ENCODE measurements at places on chromosomes 4 and X. TPM values are rescaled to one million over a fixed set of nuclear protein-coding genes. Genes with fewer than 3 reads are reported as not detected.
A peak's percentile ranks its signal among the peaks of the same experiment; 100 is the strongest.

DNA sequence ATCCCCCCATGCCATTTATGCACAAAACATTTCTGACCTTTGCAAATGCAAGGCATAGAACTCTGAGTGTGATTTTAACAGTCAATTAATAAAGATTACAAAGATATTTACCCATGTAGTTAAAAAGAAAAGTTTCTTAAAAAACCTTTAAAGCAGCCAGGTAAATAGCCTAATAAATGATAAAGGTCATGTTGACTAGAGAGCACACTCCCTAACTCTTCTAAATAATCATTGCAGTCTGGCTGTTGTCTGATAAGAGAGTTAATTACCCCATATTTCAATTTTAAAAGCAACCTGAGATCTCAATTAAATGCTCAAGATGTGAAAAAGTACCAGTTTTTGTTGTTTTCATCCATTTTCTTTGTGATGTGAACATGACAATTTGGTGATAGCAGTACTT lies 291.5 kb upstream of the SMIM31 start:
- H3K4me3 ChIP-seq = no peak overlapping the region
- no peak overlapping the region for H3K27ac ChIP-seq
- no peaks in the 10 kb centered on the region for H3K36me3 ChIP-seq
- H3K27me3 ChIP-seq = no peaks in the 10 kb centered on the region

- no peak overlapping the region for H3K27ac ChIP-seq
- H3K4me1 ChIP-seq = no peaks in the 10 kb centered on the region
- no peak for DNase-seq
- no peaks in the 10 kb centered on the region for H3K27me3 ChIP-seq
These were observed 538.7 kb upstream of the ATOH1 start for GRCh38 chr4:93289831-93290230.

GRCh38 chr4:183986971-183987946 lies 82.2 kb downstream of the STOX2 start:
- peaks cover 29% of the 10 kb centered on the region for H3K4me1 ChIP-seq
- peak overlapping the region; percentile 44 for H3K4me3 ChIP-seq
- H3K27me3 ChIP-seq = no peaks in the 10 kb centered on the region
- peak overlapping the region; percentile 78 for H3K27ac ChIP-seq
- DNase-seq = no peak
- no peaks in the 10 kb centered on the region for H3K36me3 ChIP-seq

GRCh38 chrX:105313596-105313995 lies 93.1 kb upstream of the TEX13A start:
- no peak for DNase-seq
- H3K27me3 ChIP-seq = no peaks in the 10 kb centered on the region
- no peaks in the 10 kb centered on the region for H3K4me1 ChIP-seq

DNA sequence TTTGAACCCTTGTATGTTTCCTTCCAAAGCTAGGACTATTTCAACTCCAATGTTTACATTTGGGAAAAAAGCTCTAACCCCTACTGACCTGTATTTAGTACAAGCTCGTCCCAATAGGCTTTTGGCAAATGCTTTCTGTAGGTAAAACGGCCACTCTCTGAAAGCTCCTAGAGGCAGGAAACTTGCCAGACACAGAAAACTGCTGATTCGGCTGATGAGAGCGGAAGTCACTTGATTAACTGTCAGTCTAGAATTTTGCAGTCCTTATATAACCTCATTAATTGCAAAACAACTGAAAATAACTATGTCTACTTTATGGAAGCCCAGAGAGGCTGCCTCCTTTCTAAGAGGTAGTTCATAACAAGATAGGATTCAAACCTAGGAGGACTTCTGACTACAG lies 108.1 kb downstream of the TSPAN7 start:
- H3K4me3 ChIP-seq = no peak overlapping the region
- DNase-seq = peak; percentile 2
- H3K27ac ChIP-seq = no peak overlapping the region

GRCh38 chrX:81304563-81304962 lies 102.7 kb downstream of the SH3BGRL start:
- H3K36me3 ChIP-seq = no peaks in the 10 kb centered on the region
- no peaks in the 10 kb centered on the region for H3K27me3 ChIP-seq
- no peak for DNase-seq
- no peak overlapping the region for H3K4me3 ChIP-seq

GRCh38 chr4:146927695-146928094 lies 18.0 kb downstream of the TTC29 start:
- no peaks in the 10 kb centered on the region for H3K4me1 ChIP-seq
- no peak overlapping the region for H3K4me3 ChIP-seq
- no peaks in the 10 kb centered on the region for H3K36me3 ChIP-seq

DNA sequence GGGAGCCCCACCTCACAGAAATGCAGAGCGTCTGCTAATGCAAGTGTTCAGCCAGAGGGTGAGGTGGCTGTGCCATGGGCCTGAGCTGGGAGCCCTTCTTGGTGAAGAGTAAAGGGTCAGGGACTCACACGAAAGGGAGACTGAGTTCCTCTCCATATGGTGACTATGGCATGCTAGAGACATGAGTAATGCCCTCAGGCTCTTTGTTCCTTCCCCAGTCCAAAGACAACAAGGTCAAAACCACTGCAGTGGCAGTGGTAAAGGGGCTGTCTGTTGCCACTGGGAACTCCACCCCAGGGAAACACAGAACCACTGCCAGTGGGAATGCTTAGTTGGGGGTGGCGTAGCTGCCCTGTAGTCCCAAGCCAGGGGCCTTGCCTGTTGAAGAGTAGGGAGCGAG lies 22.4 kb downstream of the RAB40AL start:
- H3K4me1 ChIP-seq = no peaks in the 10 kb centered on the region
- H3K36me3 ChIP-seq = no peaks in the 10 kb centered on the region
- DNase-seq = no peak
- H3K27ac ChIP-seq = no peak overlapping the region

- DNase-seq = peak; percentile 39
- no peak overlapping the region for H3K27ac ChIP-seq
- no peak overlapping the region for H3K4me3 ChIP-seq
- peaks cover 29% of the 10 kb centered on the region for H3K27me3 ChIP-seq
- peaks cover 3% of the 10 kb centered on the region for H3K4me1 ChIP-seq
These were observed 150.9 kb downstream of the SHROOM3 start for GRCh38 chr4:76585897-76586360.

DNA sequence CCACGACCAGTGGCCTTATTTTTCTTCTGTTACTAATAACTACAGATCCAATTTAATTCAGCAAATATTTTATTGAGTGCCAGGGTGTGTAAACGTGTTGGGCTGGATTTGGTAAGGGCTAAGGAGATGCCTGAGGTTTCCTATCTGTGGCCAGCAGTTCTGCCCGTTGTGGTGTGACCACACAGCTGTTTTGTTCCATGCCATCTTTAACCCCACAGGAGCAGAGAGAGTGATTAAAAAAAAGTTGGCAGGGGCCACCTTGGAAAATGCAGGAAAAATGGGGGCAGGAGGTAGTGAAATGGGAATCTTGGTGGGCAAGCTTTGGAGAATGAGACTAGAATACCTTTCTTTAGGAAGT lies 1.1 kb downstream of the PLAC8 start:
- no peaks in the 10 kb centered on the region for H3K36me3 ChIP-seq
- peak overlapping the region; percentile 88 for H3K27ac ChIP-seq
- peaks cover 60% of the 10 kb centered on the region for H3K4me1 ChIP-seq
- no peak for DNase-seq
- peak overlapping the region; percentile 58 for H3K4me3 ChIP-seq

GRCh38 chr4:140839888-140840790 lies 84.0 kb upstream of the TBC1D9 start:
- H3K27ac ChIP-seq = no peak overlapping the region
- H3K4me1 ChIP-seq = peaks cover 14% of the 10 kb centered on the region
- DNase-seq = no peak
- H3K36me3 ChIP-seq = no peaks in the 10 kb centered on the region

- no peak overlapping the region for H3K27ac ChIP-seq
- H3K27me3 ChIP-seq = no peaks in the 10 kb centered on the region
- H3K4me3 ChIP-seq = no peak overlapping the region
- H3K4me1 ChIP-seq = no peaks in the 10 kb centered on the region
These were observed 57.3 kb downstream of the GSTCD start for GRCh38 chr4:105765690-105766407.

GRCh38 chr4:135277068-135277979 lies 1075.7 kb upstream of the PABPC4L start:
- H3K27me3 ChIP-seq = no peaks in the 10 kb centered on the region
- H3K36me3 ChIP-seq = no peaks in the 10 kb centered on the region
- no peak for DNase-seq
- H3K4me1 ChIP-seq = no peaks in the 10 kb centered on the region

AR gene
- polyA plus RNA-seq = not detected

LRP2BP gene
- polyA plus RNA-seq = 0.04 TPM

MAGEA6 gene
- not detected for polyA plus RNA-seq

MAGEC2 gene
- not detected for polyA plus RNA-seq
